ENCODE measurements at places on chromosomes 16 and 17.

DNA sequence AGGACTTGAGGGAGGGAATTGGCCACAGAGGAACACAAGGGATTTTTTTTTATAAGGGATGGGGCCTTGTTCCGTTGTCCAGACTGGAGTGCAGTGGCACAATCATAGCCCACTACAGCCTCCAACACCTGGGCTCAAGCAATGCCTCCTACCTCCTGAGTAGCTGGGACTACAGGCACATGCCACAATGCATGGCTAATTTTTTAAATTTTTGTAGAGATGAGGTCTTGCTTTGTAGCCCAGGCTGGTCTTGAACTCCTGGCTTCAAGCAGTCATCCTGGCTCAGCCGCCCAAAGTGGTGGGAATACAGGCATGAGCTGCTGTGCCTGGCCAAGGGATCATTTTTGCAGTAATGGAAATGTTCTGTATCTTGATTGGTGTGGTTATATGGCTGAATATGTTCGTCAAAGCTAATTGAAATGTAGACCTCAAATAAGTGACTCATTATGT is 56.9 kb downstream of the VMP1 start:
- no peak for DNase-seq

DNA sequence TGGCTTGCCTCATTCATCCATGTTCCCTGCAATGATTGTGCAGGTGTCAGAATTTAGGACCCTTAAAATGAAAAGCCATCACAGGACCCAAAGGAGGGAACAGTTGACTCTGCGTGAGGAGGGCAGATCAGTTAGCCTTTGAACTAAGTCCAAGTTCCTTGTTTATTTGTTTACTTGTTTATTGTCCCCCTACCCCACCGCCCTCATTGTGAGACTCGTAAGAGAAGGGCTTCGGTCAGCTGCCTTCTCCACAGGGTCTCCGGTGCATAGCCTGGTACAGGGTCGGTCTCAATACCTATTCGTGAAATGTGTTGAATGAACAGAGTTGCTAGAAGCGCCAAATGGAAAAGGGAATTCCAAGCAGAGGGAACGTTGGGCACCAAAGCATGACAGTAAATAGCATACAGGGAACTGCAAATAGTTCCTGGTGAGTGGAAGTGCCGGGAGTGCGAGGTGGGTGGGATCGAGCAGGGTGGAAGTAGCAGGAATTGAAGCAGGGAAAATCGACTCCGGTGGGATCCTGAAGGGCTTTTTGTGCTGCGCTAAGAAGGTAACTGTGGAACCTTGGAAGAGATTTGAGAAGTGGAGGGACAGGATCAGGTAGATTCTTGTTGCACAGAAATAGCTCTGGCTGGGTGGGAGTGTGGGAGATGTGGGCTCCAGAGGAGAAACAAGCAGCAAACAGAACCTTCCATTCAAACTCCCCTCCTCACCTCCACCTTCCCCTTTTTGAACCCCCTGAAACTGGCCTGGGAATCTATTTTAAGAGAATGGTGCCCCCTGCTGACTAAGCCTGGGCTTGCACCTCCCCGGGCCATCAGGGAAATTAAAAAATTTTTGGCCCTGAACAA is 12.7 kb downstream of the SLC35B1 start:
- DNase-seq, result peak; percentile 64

DNA sequence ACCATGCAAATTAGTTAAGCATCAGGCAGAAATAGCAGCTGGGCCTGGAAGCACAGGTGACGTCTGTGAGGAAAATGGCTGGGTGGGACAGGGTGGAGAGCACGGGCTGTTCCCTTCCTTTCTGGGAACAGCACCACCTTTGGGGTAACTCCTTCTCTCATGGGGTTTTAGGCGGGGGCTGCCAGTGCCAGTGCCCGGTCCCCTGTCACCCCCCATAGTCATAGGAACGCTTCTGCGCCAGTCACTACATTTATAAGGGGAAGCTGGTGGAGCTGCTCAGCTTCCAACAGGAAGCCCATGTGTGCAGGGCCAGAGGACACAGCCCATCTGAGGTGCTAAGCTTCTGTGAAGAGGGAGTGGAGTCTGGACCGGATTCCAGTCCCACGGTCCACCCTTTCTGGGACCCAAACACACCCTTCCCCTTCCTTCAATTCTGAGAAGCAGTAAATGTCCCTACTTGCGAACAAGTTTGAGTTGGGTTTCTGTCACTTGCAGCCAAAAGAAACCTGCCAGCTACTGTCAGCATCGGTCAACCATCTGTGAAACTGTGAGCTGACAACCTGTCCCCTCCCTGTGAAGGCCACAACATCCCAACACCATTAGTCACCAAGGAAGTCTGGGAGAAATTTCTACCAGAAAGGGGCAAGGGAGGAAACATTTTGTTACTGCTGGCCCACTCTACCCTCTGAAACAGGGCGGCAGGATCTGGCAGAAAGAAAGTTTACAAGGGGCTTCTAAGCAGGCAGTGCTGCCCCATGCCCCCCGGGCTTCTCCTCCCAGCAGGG is 86.0 kb upstream of the AMZ2 start:
- no peak for DNase-seq

DNA sequence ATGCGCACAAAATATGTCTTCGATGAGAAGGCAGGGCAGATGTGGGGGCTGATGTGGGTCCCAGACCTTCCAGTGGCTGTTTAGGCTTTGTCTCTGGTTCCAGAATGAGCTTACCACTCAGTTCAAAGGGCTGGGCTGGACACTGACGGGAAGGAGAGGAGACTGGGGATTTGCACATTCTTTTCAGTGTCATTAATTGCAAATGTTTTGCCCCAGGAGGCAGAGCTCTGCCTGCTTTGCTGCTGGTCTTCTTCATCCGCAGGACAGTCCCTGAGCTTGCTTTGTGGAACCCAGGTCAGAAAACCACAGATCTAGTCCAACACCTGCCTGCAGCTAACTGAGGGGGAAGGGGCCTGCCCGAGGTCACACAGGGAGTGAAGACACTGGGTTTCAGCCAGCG is 20.9 kb downstream of the KCNG4 start:
- no peak for DNase-seq

GRCh38 chr16:55040366-55041086 is 109.9 kb downstream of the IRX5 start:
- no peak for DNase-seq
